ENCODE measurements at places on chromosomes 2 and 18.

DNA sequence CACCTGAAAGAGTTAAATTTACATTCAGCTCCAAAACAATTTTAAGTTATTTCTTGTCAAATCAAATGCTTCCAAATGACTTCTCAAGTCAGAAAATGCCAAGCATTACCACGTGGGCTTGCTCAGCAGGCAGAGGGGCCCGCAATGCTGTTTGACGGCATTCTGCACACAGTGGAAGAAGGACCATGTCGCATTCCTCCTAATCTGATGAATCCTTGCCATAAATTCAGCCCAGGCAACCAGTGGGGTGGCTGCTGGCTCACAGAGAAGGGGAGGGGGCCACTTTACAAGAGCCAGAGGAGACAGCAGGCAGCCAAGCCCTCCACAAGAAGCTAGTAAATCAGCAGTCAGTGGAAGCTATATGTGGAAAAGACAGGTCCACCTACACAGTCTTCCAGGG, 56.7 kb downstream of the OSR1 start:
- DNase-seq = no peak
- peak overlapping the region; percentile 32 for H3K27ac ChIP-seq
- H3K36me3 ChIP-seq = no peaks in the 10 kb centered on the region
- H3K4me1 ChIP-seq = no peaks in the 10 kb centered on the region
- H3K27me3 ChIP-seq = peaks cover 14% of the 10 kb centered on the region

- no peak overlapping the region for H3K4me3 ChIP-seq
- no peak overlapping the region for H3K27ac ChIP-seq
- no peak for DNase-seq
- peaks cover 17% of the 10 kb centered on the region for H3K27me3 ChIP-seq
These were observed 232.5 kb upstream of the CTAGE1 start for GRCh38 chr18:22650247-22650646.

DNA sequence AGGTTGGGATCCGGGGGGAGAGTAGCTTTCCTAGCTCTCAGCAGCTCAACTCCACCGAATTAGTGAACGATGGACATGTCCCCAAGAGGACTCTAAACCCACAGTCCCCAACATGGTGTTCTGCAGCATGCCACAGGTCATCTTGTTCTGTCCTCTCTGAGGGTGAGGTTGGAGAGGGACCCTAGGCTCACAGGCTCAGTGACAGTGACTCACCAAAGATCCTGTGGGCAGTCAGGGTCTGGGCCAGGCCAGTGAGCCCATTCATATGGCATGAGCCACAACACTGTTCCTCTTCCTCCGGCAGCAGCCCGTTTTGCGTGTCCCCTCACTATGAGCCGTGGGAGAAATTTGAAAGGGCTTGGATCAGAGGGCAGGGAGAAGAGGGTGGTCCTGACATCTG, 2.8 kb upstream of the SLC20A1 start:
- DNase-seq = no peak
- peaks cover 43% of the 10 kb centered on the region for H3K4me1 ChIP-seq
- H3K27me3 ChIP-seq = no peaks in the 10 kb centered on the region
- no peak overlapping the region for H3K27ac ChIP-seq

DNA sequence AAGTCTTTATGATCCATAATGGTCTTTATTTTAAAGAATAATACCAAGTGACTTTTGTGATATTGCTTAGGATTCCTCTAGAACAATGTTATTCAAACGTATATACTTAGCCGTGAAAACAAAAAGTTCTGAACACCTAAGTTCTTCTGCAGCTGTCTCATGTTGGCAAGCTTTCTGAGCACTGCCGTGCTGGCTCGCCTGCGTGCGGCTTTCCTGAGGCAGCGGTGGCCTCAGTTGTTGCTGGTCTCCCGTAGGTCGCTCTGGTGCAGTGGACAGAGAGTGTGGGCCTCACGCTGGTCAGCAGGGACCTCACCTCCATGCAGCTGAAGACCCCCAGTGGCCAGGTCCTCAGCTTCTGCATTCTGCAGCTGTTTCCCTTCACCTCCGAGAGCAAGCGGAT, 66.8 kb upstream of the NFATC1 start:
- no peak overlapping the region for H3K27ac ChIP-seq
- peaks cover 51% of the 10 kb centered on the region for H3K36me3 ChIP-seq
- peaks cover 16% of the 10 kb centered on the region for H3K4me1 ChIP-seq
- DNase-seq = no peak

DNA sequence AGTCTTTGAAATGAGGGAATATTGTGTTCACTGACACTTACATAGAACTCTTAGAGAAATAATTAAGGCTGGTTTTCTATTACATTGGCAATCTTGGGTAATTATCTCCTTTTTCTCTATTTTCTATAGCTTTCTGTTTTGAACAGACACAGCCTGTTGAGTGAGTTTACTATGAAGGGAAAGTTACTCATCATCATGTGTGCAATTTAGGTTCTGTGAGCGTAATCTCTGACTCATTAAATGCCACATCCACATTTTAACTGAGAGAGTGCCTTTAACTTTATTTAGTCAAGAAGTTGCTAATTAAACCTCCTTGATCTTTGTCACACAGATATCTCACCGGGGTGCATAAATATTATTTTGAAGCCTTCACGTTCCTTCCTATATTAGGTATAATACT, 174.0 kb upstream of the SLC8A1 start:
- no peaks in the 10 kb centered on the region for H3K36me3 ChIP-seq
- H3K27ac ChIP-seq = no peak overlapping the region
- H3K27me3 ChIP-seq = no peaks in the 10 kb centered on the region
- H3K4me1 ChIP-seq = no peaks in the 10 kb centered on the region
- DNase-seq = no peak
- H3K4me3 ChIP-seq = no peak overlapping the region

DNA sequence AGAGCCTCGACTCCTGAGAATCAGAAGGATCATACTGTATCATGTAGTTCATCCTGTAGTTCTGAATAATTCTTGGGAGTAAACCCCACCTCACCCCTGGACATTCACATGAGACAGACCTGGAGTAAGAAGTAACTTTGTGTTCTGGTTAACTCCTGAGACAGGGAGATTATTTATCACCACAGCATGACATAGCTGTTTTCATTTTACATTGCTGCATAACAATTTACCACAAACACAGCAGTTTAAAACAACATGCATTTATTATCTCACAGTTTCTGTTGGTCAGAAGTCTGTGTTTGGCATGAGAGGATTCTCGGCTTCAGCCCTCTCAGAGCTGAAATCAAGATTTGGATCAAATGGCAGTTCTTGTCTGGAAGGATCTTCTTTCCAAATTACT, 855.8 kb upstream of the FANCL start:
- no peaks in the 10 kb centered on the region for H3K27me3 ChIP-seq
- H3K4me1 ChIP-seq = no peaks in the 10 kb centered on the region
- no peak overlapping the region for H3K27ac ChIP-seq
- no peak overlapping the region for H3K4me3 ChIP-seq

DNA sequence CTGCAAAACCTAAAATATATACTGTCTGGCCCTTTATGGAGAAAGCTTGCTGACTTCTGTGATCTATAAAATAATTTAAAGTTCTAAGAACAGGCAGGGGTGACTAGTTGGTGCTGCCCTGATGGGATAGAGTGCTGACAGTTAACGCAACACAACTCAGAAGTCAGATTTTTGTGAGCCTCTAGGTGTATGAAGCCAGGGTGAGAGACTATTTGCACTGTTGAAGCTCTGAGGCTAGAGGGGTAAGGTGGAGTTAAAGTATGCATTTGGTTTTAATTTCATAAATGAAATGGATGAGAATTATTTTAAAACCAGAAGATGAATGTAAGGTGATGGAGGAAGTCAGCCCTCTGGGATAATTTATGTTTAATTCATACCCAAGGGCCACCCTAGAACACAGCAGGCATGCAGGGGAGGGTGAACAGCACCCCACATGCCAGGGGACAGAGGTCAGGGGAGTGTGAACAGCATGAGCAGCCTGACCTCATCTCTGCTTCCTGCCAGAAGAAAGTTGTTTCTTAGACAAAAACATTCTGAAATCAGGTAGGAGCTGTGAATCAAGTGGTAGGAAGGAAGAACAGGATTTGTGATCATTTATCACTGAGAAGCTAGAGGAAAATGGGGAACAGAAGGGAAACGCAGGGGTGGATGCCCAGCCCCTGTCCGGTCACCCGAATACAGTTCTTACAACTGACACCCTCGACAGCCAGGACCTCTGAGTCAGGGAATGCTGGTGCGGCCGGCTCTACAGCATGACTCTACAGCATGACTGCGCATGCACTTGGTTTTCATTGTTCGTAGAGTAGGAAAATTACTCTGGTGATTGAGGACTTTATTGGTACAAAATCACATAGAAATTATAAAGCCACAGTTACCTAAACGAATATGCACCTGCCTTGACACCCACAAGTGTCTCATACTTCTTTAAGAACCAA, 93.1 kb downstream of the MBP start:
- H3K27ac ChIP-seq = peak overlapping the region; percentile 13
- H3K4me3 ChIP-seq = peak overlapping the region; percentile 34
- peaks cover 53% of the 10 kb centered on the region for H3K4me1 ChIP-seq
- peaks cover 27% of the 10 kb centered on the region for H3K36me3 ChIP-seq

- peaks cover 10% of the 10 kb centered on the region for H3K4me1 ChIP-seq
- no peak overlapping the region for H3K4me3 ChIP-seq
- no peaks in the 10 kb centered on the region for H3K36me3 ChIP-seq
- H3K27ac ChIP-seq = no peak overlapping the region
- peaks cover 17% of the 10 kb centered on the region for H3K27me3 ChIP-seq
- DNase-seq = no peak
These were observed 196.3 kb downstream of the MREG start for GRCh38 chr2:215817046-215817445.

GRCh38 chr18:6017171-6017570, 121.8 kb upstream of the TMEM200C start:
- H3K4me3 ChIP-seq = no peak overlapping the region
- no peaks in the 10 kb centered on the region for H3K36me3 ChIP-seq
- no peaks in the 10 kb centered on the region for H3K27me3 ChIP-seq
- H3K27ac ChIP-seq = no peak overlapping the region

DNA sequence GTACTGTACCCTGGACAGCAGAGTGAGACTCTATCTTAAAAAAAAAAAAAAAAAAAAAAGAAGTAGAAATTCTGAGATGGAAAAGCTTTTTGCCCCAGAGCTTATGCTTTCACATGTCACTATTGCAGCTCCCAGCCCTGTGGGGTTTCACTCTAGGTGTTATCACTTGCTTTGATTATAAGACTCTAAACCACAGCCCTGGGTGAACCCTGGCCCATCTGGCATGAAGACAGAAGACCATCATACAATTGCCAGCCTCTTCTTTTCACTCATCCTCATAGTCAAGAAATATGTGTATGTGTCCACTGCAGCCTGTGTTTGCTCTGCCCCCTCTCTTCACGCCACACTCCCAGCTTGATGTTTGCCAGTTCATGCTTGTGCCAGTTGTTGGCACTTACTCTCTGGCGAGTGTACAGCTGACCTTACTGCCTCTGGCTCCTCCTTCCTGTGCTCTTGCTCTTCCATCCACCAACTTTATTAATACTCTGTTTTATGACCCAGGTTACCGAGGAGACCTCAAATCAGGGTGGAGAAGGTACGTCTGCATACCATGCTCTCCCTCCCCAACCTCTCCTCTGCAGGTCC, 136.7 kb upstream of the NCK2 start:
- no peak overlapping the region for H3K27ac ChIP-seq
- H3K27me3 ChIP-seq = peaks cover 6% of the 10 kb centered on the region
- H3K4me1 ChIP-seq = no peaks in the 10 kb centered on the region
- DNase-seq = no peak
- no peaks in the 10 kb centered on the region for H3K36me3 ChIP-seq

DNA sequence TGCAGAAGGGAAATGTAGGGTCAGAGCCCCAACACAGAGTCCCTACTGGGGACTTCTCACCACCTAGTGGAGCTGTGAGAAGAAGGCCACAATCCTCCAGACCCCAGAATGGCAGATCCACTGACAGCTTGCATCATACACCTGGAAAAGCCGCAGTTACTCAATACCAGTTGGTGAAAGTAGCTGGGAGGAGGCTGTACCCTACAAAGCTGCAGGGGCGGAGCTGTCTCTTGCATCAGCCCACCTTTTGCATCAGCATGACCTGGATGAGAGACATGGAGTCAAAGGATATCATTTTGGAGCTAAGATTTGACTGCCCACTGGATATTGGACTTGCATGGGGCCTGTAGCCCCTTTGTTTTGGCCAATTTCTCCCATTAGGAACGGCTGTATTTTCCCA, 237.3 kb downstream of the CALCRL start:
- H3K27me3 ChIP-seq = no peaks in the 10 kb centered on the region
- no peak overlapping the region for H3K27ac ChIP-seq
- DNase-seq = no peak
- H3K4me1 ChIP-seq = no peaks in the 10 kb centered on the region

GRCh38 chr2:241798081-241798630, 10.8 kb upstream of the NEU4 start:
- H3K4me3 ChIP-seq = no peak overlapping the region
- H3K27me3 ChIP-seq = no peaks in the 10 kb centered on the region
- no peak for DNase-seq
- H3K27ac ChIP-seq = no peak overlapping the region
- H3K36me3 ChIP-seq = peaks cover 4% of the 10 kb centered on the region

DNA sequence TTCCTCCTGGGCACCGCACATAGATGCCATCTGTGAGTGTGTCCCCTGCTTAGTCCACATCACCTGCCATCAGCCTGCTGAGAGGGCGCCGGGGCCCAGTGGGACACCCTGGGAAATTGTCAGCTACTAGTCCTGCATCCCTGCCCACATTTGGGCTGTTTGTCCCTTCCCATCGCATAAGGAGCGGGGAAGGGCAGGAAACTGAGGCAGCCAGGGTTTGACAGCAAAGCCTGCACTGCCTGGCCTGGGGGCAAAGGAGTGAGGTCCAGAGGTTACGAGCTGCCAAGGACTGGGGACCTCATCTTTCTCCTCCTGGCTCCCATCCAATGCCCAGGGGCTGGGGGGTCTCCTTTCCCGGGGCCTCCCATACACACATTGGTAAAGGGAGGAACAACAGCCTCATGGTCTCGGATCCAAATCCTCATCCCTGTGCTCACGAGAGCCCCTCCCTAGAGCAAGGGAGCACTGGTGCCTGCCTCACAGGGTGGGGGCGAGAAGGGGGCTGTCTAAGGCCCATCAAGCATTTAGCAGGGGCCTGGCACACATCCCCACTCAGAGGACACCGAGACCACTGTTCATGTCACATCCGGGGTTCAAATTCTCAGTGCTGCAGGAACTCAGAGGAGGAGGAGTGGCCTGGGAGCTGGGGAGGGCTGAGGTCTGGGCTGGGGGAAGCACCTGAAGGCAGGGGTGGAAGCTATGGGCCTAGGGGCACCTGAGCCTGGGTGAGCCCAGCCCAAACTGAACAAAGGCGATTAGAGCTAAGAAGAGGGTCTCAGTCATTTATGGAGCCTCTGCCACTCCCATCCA, 113.8 kb downstream of the SMAD7 start:
- H3K36me3 ChIP-seq = peaks cover 34% of the 10 kb centered on the region
- H3K27me3 ChIP-seq = no peaks in the 10 kb centered on the region
- peak; percentile 19 for DNase-seq

Measured in effector memory CD8-positive, alpha-beta T cell (primary cell).